ENCODE measurements at places on chromosomes 2 and 18. TPM values are rescaled to one million over a fixed set of nuclear protein-coding genes. Genes with fewer than 3 reads are reported as not detected.

The CNDP1 gene
- total RNA-seq = under 0.01 TPM

The CACNB4 gene
- total RNA-seq = 0.17 TPM

The FLACC1 gene
- 0.75 TPM for total RNA-seq

The CYRIA gene
- total RNA-seq = 2.0 TPM

The MYO5B gene
- total RNA-seq = 31.7 TPM

The DSG1 gene
- 0.17 TPM for total RNA-seq

The GPR35 gene
- 0.28 TPM for total RNA-seq

The ASXL3 gene
- not detected for total RNA-seq

The GAD1 gene
- 1.7 TPM for total RNA-seq

The COLEC12 gene
- total RNA-seq = not detected

The TTN gene
- under 0.01 TPM for total RNA-seq

The PRKAG3 gene
- total RNA-seq = not detected

The TNP1 gene
- total RNA-seq = not detected

The LHCGR gene
- total RNA-seq = not detected

The MFSD6 gene
- total RNA-seq = 71.7 TPM

The PROC gene
- 1.4 TPM for total RNA-seq

The MAP2 gene
- 31.5 TPM for total RNA-seq

The TUBB8B gene
- total RNA-seq = 0.68 TPM

The LONRF2 gene
- 0.02 TPM for total RNA-seq

The CDKL4 gene
- 3.0 TPM for total RNA-seq

The RNF152 gene
- total RNA-seq = 14.9 TPM
